ENCODE measurements at places on chromosomes 1 and 21.

DNA sequence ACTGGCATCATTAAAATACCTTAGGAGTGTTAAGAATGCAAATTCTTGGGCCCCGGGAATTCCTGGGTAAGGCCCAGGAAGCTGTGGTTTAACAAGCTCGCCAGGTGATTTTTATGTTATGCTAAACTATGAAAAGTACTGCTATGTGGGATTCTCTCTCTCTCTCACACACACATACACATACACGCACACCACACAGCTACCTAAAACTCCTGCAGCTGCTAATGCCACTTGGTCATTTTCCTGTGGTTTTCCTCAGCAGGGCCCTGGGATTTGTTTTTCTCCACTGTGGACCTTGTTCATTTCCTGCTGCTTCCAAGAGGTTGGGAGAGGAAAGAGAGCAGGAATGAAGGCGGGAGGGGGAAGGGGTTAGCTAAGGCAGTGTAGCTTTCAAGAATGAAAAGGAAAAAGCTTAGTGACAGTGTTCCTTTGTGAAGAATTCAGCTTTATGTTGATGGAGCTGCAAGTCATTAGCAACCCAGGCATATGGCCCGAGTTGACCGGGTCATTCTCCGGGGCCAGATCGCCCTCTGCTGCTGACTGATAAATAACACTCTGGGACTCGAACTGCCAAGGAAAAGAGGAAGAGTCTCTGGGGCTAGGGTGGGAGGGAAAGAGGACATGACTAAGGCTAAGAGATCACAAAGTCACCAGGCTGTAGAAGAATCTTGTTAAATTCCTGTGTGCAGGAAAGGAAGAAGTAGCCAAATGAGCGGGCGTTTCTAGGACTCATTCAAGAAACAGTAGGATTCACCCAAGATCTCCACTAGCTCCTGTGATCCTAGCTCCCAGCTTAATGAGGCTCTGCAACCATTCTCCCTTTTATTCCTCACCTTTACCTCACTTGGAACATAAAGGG, 30.5 kb upstream of the LRIG2 start:
- DNase-seq: peak; percentile 84

DNA sequence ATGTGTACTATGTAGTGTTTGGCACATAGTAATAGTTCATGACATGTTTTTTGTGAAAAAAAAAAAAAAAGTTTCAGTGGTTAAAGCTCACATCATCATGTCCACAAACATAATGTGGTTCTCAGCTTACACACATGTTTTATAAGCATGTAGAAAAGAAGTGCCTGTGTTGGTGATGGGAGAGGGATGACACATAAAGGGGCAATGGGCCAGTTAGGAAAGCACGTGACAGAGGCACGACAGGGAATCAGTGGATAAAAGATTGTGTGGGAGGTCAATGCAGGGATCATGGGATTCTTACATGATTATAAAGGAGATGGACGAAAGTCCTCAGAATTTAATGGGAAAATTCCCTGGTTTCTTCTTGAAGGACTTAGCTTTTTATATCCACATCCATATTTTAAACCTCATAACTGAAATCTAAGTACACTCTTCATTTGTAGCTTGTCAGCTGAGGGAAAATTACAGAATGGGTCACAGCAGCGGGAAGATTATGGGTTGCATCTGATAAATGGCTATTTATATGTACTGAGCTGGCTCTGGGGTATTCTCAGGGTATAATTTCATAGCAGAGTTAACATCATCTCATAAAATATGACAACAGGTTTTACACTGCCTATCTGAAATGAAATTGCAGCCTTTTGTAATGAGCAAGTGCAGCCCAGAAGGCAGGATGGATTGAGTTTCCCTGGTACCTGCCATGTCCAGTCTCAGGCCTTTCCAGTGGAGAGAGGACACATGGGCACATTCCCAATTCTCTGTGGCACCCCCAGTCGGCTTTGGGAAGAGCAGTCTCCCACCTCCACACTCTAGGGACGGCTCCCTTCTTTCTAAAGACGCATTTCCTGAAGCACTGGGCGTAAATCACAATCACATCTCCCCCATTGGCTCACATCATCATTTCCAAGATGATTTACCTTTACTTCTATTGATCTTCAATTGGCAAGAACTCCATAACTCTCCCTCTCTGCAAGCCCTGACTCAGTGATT, 42.3 kb upstream of the NHLH2 start:
- DNase-seq: no peak

DNA sequence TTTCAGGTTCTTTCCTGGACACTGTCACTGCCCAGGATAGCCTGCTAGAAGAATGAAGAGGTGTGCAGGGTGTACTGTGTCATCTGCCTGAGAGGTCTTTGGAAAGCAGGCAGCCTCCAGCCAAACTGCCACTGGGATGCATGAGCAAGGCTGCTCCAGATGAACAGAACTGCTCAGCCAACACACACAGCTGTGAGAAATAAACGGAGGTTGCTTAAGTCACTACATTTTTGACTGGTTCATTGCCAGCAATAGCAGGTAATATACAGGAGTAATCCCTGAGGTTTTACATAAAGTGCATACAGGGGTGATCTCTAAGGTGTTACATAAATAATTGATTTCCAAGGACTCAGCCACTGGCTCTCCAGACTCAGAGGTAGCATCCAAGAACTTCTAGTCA, 516.9 kb downstream of the BRINP3 start:
- no peak for DNase-seq

DNA sequence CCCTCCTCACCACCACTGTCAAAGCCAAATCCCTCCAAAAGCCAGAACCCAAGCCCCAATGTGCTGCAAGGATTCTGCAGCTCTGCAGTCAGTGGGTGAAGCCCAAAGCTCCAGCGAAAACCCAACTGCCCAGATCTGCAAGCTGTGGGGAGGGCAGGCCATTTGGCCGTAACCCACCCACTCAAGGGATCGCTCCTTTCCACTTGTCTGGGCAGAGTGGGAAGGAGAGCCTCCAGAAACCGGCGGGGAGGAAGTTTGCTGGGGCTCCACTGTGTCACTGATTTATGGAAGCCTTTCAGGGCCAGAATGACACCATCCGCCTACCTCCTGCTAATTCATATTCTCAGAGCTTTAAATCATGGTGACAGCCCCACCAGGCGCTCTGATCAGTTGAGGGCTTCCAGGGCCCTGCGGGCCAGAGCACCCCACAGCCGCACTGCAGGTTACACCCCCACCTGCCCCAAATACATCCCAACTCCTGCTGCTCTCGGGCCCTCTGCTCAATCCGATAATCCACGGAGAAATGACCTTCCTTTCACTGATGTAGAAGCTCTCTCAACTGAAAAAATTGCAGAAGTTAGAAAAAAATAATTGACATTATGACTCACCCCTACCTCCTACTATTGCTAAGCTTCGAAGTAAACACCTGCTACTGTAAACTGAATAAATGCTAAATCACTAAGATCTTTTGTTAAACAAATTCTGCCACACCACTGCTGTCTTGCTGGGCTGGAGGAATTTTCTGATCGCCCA, 40.6 kb upstream of the RAB4A start:
- no peak for DNase-seq

- DNase-seq: peak; percentile 14
Measured at GRCh38 chr1:178684111-178684510, 40.9 kb upstream of the RALGPS2 start.

GRCh38 chr1:51276286-51276685, 40.2 kb downstream of the RNF11 start:
- no peak for DNase-seq

DNA sequence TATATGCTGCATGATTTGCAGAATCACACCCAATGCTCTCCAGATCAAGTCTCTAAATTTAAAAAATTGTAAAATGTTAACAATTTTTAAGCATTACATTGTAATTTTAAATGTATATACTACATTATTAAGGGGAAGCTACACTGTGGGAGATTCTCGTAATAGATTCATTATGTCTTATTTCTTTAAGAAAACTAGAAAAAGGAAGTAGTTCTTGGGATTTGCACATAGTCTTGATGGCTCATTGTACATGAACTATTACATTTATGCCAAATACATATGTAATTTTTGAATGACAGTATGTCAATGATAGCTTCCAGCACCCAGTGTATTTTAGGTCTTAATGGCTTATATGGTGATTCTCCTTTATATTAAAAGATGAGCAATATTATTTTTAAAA, 250.3 kb downstream of the PTPRC start:
- no peak for DNase-seq

GRCh38 chr1:12165342-12165741, 1.4 kb upstream of the TNFRSF1B start:
- DNase-seq: no peak

DNA sequence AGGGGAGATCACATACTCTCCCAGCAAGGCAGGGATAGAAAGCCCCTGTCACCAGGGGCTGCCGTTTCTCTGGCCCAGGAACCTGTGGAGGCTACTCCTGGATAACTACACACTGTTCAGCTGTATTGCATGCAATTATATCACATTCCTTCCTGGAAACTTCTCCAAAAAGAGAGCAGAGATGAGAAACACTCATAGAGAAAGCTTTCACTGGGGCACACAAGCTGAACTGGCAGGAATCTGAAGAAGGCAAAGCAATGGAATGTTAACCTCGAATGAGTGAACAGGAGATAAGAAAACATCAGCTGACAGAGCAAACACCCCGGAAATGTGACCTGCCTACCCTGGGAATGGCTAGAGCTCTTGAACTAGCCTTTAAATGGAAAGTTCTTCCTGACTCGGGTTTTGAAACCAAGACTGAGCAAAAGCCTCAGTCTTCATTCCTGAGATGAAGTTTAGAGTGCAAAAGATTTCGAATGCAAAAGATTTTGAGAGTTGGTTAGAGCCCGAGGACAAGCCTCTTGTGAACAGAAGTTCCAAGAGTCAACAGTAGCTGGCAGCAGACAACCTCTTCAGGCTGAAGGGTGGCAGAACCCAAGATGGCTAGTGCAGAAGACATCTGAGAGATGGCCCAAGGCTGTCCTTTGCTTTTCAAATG, 32.3 kb downstream of the CCN1 start:
- DNase-seq: peak; percentile 96

- DNase-seq: no peak
Measured at GRCh38 chr1:11301601-11302000, 28.6 kb downstream of the UBIAD1 start.

DNA sequence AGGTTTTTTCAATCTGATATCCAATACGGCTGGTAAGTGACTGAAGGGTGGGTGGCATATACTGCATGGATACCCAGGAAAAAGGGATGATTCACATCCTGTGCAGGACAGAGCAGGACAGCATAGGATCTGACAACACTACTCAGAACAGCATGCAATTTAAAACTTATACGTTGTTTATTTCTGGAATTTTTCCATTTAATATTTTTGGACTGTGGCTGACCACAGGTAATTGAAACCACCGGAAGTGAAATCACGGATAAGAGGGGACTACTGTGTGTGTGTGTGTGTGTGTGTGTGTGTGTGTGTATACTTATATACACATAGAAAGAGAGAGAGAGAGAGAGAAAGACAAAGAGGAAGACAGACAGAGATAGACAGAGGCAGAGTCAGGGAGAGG, 23.0 kb downstream of the ERICH3 start:
- DNase-seq: peak; percentile 42

DNA sequence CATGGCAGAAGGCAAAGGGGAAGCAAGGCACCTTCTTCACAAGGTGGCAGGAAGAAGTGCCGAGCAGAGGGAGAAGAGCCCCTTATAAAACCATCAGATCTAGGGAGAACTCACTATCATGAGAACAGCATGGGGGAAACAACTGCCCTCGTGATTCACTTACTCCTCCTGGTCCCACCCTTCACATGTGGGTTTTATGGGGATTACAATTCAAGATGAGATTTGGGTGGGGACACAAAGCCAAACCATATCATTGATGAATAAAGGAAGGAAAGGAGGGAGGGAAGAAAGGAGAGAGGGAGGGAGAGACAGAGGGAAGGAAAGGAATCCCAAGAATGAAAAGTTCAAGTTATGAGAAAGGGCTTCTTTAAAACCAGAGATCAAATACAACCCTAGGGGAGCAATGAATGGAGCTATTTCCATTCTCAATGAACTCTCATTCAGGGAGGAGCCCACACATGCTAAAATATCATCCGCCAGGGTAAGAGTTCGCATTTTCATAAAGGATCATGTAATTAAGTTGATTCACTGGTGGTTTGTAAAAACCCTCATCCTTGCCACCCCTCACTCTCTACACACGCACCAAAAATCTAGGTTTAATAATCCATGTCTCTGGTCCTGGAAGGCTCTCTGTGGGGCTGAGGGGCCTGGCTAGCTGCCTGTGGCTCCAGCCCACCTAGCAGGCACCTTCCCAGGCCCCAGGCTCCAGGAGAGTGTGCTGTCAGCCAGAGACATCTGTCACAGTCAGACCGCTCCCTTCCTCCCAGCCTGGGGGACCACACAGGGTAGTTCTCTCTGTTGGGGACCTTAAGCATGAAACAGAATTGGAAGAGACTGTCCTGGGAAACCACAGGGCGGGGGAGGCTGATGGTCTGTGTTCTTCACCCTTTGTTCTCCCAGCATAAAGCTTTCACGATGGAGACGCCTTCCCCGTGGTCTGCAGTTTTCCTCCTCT, 94.0 kb downstream of the CCDC185 start:
- no peak for DNase-seq

GRCh38 chr1:192878249-192878648, 69.4 kb downstream of the RGS2 start:
- DNase-seq: peak; percentile 19

DNA sequence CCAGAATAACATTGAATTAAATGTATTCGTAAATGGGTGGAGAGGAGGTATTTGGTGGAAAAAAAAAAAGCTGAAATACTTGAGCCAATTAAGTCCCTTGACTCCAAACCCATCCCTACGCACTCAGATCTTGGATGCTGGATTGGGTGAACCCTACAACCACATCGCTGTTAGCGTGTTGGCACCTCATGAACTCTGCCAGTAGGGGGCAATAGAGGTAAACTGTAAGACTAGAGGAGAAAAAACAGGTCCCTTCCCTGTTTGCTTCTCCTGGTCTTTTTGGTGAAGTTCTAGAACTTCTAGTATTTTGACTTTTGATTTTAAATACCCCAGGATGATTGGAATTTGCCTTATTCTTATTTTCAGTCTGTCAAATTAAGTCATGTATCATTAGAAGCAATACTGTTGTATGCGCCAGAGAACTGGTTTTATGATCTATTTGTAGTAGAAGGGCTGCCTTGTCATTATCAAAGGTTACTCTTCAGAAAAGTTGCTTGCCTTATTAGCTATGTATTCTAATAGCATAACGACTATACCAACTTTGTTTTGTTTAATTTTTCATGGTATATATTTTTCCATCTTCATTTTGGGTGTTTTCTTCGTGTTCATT, 1.9 kb upstream of the OR13G1 start:
- DNase-seq: peak; percentile 0

DNA sequence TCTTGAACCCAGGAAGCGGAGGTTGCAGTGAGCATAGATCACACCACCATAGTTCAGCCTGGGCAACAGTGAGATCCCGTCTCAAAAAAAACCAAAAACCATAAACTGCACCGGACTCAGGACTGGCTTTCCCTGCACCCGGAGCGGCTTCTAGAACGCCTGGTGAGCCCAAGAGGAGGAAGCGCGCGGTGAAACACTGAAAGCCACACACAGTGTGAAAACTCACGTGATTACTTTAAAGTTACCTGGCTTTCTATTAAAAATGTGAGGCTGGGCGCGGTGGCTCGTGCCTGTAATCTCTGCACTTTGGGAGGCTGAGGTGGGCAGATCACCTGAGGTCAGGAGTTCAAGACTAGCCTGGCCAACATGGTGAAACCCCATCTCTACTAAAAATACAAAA, 7.0 kb upstream of the TRAPPC10 start:
- DNase-seq: no peak
